ENCODE measurements at places on chromosomes 11 and 22. TPM values are rescaled to one million over a fixed set of nuclear protein-coding genes. Genes with fewer than 3 reads are reported as not detected.

DNA sequence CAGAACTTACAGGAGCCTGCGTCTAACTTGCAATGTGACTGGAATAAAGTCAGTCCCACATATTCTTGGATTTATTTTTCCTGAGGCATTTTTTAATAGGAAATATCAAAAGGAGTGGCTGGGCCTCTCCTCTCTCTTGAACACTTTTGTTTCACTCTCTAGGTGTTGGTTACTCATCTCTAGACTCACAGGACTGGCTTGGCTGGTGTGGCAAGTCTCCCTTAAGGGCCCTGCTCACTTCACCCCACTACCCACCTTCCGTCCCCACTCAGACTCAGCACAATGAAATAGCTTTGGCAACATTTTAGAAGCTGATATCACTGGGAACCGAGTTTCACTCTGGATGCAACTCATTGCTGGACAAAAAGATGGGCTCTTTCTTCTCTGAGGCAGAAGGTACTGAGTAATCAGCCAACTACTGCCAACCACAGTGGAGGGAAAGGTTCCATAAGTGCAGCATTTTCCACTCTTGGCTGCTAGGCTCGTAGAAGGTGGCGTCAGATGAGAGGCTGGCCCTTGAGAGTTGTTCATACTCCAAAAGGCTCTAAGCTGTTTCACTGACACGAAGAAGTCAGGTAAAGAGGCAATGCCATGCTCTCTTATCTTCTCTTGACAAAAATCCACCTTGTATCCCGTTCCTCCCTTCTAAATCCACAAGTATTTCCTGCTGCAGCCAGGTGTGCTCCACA, 390.6 kb downstream of the SOX6 start:
- peaks cover 2% of the 10 kb centered on the region for H3K36me3 ChIP-seq
- no peaks in the 10 kb centered on the region for H3K27me3 ChIP-seq
- no peak for DNase-seq
- peaks cover 50% of the 10 kb centered on the region for H3K4me1 ChIP-seq
- H3K27ac ChIP-seq: no peak overlapping the region

GRCh38 chr22:40764763-40765441, 54.2 kb downstream of the SLC25A17 start:
- H3K27ac ChIP-seq: no peak overlapping the region
- no peaks in the 10 kb centered on the region for H3K4me1 ChIP-seq
- H3K4me3 ChIP-seq: no peak overlapping the region

OR51I1 gene
- total RNA-seq: not detected

GRCh38 chr11:78642979-78643675, 68.5 kb upstream of the NARS2 start:
- no peak overlapping the region for H3K4me3 ChIP-seq
- no peak overlapping the region for H3K27ac ChIP-seq
- no peaks in the 10 kb centered on the region for H3K36me3 ChIP-seq

SPTBN2 gene
- 15.7 TPM for total RNA-seq

LRRN4CL gene
- total RNA-seq: 0.21 TPM

AQP11 gene
- total RNA-seq: 1.6 TPM

- DNase-seq: no peak
- no peaks in the 10 kb centered on the region for H3K36me3 ChIP-seq
- no peak overlapping the region for H3K4me3 ChIP-seq
- peaks cover 28% of the 10 kb centered on the region for H3K27me3 ChIP-seq
Observed at GRCh38 chr11:119626871-119627270, 102.1 kb downstream of the NECTIN1 start.

DNA sequence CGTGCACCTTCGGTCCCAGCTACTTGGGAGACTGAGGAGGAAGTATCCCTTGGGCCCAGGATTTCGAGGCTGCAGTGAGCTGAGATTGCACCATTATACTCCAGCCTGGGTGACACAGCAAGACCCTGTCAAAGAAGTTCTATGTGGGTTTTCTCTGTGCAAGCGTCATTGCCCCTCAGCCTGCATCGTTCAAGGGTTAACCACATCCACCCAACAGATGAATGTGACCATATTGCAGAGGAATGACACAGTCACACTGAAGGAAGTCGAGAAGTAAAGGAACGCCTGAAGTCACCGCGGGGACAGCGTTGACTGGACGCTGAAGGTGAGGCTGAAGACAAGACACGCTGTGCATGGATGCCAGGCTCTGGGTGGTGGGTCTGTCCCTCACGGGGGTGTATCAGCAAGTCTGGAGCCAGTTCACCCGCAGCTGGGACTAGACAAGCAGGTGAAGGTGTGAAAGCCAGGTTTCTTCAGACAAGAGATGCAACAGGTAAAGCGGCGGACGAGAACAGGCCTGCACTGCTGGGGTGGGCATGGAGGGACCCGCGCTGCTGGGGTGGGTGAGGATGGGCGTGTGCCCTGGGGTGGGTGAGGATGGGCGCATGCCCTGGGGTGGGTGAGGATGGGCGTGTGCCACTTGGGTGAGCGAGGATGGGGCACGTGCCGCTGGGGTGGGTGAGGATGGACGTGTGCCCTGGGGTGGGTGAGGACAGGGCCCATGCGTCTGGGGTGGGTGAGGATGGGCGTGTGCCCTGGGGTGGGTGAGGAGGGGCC, 36.5 kb upstream of the TOLLIP start:
- H3K36me3 ChIP-seq: no peaks in the 10 kb centered on the region
- H3K27me3 ChIP-seq: peaks cover 29% of the 10 kb centered on the region
- H3K4me3 ChIP-seq: no peak overlapping the region
- DNase-seq: no peak

GRCh38 chr11:19714387-19715363, 2.0 kb downstream of the NAV2 start:
- peak overlapping the region; percentile 98 for H3K27ac ChIP-seq
- H3K4me1 ChIP-seq: peaks cover 66% of the 10 kb centered on the region
- no peaks in the 10 kb centered on the region for H3K27me3 ChIP-seq
- H3K4me3 ChIP-seq: peak overlapping the region; percentile 97

CREB3L1 gene
- total RNA-seq: 83.1 TPM

- H3K36me3 ChIP-seq: no peaks in the 10 kb centered on the region
- peak; percentile 49 for DNase-seq
- no peak overlapping the region for H3K4me3 ChIP-seq
- H3K27ac ChIP-seq: peak overlapping the region; percentile 67
- H3K27me3 ChIP-seq: no peaks in the 10 kb centered on the region
- peaks cover 41% of the 10 kb centered on the region for H3K4me1 ChIP-seq
Observed at GRCh38 chr22:46815132-46815531, 52.7 kb downstream of the TBC1D22A start.

- H3K27ac ChIP-seq: peak overlapping the region; percentile 96
- peaks cover 10% of the 10 kb centered on the region for H3K27me3 ChIP-seq
- H3K36me3 ChIP-seq: peaks cover 9% of the 10 kb centered on the region
- peak overlapping the region; percentile 99 for H3K4me3 ChIP-seq
Observed at GRCh38 chr22:19143967-19144400, 467 bp downstream of the ESS2 start.

MS4A6E gene
- not detected for total RNA-seq

DNA sequence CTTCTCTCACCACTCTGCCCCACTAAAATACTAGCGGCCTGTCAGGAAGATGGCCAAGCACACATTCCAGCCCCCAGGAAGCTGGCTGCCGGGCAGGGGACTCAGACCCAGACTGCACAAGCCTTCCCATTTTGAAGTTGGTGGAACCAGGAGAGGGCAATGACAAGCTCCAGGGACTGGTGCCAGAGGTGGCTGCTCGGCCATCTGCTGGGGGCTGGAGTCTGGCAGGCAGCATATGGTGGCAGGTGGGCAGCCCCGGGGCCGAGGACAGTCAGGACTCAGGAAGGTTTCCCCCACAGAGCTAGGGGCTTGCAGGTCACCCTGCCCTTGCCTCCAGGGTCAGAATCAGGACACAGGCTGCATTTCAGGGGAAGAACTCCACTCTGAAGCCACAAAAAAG, 22.6 kb downstream of the KCNJ5 start:
- peaks cover 6% of the 10 kb centered on the region for H3K27me3 ChIP-seq
- H3K4me3 ChIP-seq: no peak overlapping the region
- no peak for DNase-seq
- no peak overlapping the region for H3K27ac ChIP-seq
- peaks cover 25% of the 10 kb centered on the region for H3K4me1 ChIP-seq
